ENCODE measurements at places on chromosomes 2 and 18. TPM values are rescaled to one million over a fixed set of nuclear protein-coding genes. Genes with fewer than 3 reads are reported as not detected.

DNA sequence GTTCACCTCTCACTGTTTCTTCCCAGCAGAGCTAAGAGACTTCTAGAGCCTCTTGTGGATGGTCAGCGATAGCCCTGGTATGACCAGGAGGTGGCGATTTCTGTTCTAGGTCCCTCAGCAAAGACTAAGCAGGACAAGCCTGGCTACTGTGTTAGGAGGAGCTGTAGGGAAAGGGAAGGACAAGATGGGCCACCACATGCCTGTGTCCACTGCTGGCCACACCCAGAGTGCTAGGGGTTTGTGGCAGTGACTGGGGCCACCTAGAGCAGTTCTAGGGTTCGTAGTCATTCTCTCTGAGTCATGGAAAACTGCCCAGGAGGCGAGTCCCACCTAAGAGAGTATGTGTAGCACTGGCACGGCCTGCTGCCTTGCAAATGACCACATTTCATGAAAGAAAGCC lies 179.4 kb downstream of the ALPK2 start:
- H3K4me3 ChIP-seq, result no peak overlapping the region
- H3K4me1 ChIP-seq, result no peaks in the 10 kb centered on the region
- peak overlapping the region; percentile 48 for H3K27ac ChIP-seq
- no peak for DNase-seq
- peaks cover 1% of the 10 kb centered on the region for H3K36me3 ChIP-seq

- peak overlapping the region; percentile 87 for H3K27ac ChIP-seq
- no peak overlapping the region for H3K4me3 ChIP-seq
- H3K4me1 ChIP-seq, result peaks cover 66% of the 10 kb centered on the region
- H3K27me3 ChIP-seq, result no peaks in the 10 kb centered on the region
- H3K36me3 ChIP-seq, result peaks cover 4% of the 10 kb centered on the region
These were observed 76.0 kb upstream of the RBM44 start for GRCh38 chr2:237722616-237723015.

DNA sequence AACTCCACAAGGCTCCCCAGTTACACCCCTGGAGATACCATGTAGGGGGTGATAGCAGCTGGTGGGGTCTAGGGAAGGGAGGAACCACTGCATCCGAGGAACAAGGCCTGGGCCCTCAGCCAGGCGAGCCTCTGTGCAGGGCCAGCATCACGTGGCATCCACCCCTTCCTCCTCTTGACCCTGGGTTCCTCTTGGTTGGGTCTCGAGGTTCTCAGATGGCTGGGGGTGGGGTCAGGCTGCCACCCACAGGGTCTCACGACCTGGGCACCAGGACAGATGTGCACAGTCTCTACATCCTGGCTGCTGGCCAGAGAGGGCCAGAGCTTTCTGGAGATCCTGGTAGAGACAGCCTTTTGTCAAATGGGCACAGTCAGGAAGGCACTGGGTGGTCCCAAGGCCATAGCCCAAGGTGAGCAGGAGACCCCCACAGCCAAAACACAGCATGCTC lies 10.4 kb downstream of the HS6ST1 start:
- H3K27me3 ChIP-seq, result no peaks in the 10 kb centered on the region
- H3K4me1 ChIP-seq, result peaks cover 24% of the 10 kb centered on the region
- H3K27ac ChIP-seq, result no peak overlapping the region
- H3K4me3 ChIP-seq, result no peak overlapping the region
- DNase-seq, result no peak

- peaks cover 2% of the 10 kb centered on the region for H3K27me3 ChIP-seq
- H3K27ac ChIP-seq, result no peak overlapping the region
- H3K4me1 ChIP-seq, result no peaks in the 10 kb centered on the region
- no peaks in the 10 kb centered on the region for H3K36me3 ChIP-seq
- H3K4me3 ChIP-seq, result no peak overlapping the region
- DNase-seq, result no peak
These were observed 288.5 kb upstream of the HNMT start for GRCh38 chr2:137675584-137676327.

Gene C2orf81
- total RNA-seq, result 9.8 TPM
